OCI-M1 (cell line): ENCODE measurements at places on chromosomes 12 and 14.

GRCh38 chr12:69927164-69927563, 102.1 kb downstream of the MYRFL start:
- DNase-seq: no peak

DNA sequence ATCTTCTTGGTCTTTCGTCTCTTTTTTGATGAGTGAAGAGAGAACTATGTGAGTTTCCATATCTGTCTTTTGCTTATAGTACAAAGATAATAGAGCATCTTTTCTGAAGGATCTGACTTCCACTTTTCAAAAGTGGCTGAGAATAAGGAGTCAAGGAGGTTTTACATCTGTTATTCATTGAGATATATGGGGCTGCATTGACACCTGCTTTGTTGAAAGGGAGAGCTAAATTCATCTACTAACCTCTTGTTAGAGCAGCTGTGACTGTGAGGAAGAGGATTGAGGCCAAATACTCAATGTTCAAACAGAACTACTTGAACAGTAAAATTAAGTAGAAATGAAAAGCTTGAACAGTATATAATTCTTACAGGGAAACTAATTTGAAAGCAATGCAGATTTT, 130.2 kb upstream of the ATP2B1 start:
- no peak for DNase-seq

- DNase-seq: peak; percentile 93
Observed at GRCh38 chr12:56300644-56301464, 724 bp upstream of the CS start.

- DNase-seq: no peak
Observed at GRCh38 chr12:26120561-26121274, 4.1 kb downstream of the BHLHE41 start.

GRCh38 chr14:31894351-31894750, 182.8 kb upstream of the ARHGAP5 start:
- peak; percentile 67 for DNase-seq

GRCh38 chr12:104132351-104132956, 5.6 kb downstream of the NFYB start:
- DNase-seq: no peak

GRCh38 chr14:59529189-59529588, 44.9 kb downstream of the JKAMP start:
- DNase-seq: no peak

DNA sequence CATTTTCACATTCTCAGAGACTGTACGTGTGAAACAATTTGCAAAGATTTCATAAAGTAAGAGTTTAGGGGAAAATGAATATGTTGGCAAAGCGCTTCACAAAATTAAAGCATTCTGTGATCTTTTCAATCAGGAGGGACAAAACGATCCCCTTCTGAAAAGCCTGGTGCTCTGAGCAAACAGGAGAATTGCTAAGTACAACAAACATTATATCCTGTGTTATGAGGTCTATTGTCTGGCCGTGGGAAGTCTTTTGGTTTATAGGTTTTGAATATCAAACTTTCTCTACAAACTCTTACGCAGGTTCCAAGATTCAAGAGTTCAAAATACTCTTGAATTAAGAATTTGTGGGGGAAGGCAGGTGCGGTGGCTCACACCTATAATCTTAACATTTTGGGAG, 7.2 kb upstream of the FOXN3 start:
- DNase-seq: no peak

- no peak for DNase-seq
Observed at GRCh38 chr12:56021889-56022497, 1.1 kb downstream of the IKZF4 start.

DNA sequence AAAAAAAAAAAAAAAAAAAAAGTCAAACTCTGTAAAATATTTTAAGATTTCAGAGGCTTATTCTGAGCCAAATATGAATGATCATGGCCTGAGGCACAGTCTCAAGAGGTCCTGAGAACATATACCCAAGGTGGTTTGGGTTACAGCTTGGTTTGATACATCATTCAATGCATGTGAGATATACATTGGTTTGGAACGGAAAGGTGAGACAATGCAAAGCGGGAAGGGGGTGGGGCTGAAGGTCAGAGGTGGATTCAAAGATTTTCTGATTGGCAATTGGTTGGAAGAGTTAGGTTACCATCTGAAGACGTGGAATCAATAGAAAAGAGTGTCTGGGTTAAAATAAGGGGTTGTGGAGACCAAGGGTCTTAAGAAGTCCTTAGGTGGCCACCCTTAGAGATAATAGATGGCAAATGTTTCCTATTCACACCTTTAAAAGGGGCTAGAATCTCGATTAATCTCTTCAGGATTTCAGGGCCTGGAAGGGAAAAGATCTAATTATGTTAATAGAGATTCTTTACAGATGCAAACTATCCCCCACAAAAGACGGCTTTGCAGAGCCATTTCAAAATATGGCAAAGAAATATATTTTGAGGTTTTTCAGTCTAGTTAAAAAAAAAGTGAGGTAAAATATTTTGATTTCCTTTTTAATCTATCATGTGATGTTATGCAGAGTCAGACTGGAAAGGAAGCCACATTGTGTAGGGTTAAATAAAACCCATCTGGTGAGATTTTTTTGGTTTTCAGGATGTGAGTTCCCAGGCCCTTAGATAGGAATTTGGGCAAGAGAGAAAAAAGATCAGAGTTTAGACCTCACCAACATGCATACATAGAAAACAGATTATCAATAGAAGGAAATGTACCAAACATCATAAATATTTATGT, 173.8 kb upstream of the CNOT2 start:
- no peak for DNase-seq

DNA sequence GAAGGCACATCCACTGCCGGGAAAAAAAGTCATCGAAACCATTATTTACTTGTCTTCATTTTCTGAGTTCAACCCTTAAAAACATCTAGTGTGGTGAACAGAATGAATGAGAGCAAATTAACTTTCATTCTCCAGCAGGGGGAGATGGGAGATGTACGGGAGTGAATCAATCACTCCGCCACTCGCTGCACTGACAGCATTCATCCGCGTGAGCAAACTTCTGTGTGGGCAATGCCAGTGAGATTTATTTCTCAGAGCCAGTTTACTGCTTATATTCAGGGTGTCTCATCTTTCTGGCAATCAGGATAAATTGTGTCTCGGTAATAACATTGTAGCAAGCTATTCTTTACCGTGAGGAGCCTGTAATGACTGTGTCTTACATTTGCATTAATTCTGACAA, 463.6 kb upstream of the MIS18BP1 start:
- peak; percentile 22 for DNase-seq

- DNase-seq: peak; percentile 91
Observed at GRCh38 chr12:69497308-69498026, 27.3 kb downstream of the FRS2 start.

GRCh38 chr12:110640275-110641025, 26.5 kb downstream of the TCTN1 start:
- no peak for DNase-seq

- DNase-seq: no peak
Observed at GRCh38 chr14:51211149-51211548, 28.9 kb upstream of the TMX1 start.

DNA sequence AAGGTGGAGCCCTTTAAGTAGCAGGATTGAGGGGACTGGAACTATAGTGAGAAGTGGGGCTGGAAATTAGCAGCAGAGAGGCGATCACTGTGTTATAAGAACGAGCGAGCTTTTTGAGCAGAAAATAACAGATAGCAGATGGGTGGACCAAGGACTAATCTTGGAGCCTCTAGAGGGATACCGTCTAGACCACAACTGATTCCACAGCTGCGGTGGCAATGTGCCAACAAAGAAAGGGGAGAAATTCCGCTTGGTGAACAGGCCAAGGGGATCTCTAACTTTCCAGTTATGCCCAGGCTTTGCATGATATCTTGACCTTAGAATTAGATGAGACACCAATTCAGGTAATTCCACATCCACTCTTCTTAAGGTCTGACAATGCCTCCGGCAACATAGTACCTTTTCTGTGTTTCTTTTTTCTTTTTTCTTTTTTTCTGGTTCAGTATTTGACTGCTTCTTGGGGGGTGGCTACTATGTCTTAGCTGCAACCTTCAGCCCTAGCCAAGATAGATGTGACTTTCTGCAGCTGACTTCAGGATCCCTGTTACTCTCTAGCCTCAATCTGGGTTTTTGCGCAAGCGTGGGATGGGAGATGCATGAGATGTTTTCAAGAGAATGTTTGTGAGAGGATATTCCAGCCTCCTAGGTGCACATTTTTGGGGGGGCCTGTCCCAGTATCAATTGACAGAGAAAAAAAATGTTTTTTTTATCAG, 143.4 kb upstream of the CPSF6 start:
- DNase-seq: peak; percentile 22

DNA sequence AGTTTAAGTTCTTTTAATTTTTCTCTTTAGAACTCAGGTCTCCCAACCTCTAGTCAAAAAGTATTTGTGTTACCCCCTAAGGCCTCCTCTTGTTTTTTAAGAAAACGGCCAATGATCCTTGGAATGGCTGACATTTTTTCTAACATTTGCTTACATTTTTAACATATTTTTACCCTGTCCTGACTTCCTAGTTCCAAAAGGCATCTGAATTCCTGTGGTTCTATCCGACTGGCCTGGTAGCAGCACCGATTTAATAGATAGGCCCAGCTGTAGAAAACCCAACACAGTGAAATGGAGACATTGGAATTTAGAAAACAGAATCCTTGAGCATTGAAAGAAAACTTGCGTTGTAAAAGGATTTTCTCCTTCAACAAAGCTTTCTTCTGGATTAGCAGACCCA, 134.7 kb upstream of the GSC start:
- DNase-seq: no peak
